ENCODE measurements at places on chromosomes 7 and 10. TPM values are rescaled to one million over a fixed set of nuclear protein-coding genes. Genes with fewer than 3 reads are reported as not detected.

Gene MSMB
- not detected for total RNA-seq

Gene MYH16
- not detected for total RNA-seq

Gene SPDYE18
- total RNA-seq, result 0.21 TPM

Gene CALD1
- 2.1 TPM for total RNA-seq

Gene DLX5
- not detected for total RNA-seq

Gene GTF2IRD1
- 0.21 TPM for total RNA-seq

Gene SPDYE8
- not detected for total RNA-seq

Gene SPDYE5
- total RNA-seq, result not detected
